Lung microvascular endothelial cell (primary cell): ENCODE measurements at places on chromosomes 11 and 22.

DNA sequence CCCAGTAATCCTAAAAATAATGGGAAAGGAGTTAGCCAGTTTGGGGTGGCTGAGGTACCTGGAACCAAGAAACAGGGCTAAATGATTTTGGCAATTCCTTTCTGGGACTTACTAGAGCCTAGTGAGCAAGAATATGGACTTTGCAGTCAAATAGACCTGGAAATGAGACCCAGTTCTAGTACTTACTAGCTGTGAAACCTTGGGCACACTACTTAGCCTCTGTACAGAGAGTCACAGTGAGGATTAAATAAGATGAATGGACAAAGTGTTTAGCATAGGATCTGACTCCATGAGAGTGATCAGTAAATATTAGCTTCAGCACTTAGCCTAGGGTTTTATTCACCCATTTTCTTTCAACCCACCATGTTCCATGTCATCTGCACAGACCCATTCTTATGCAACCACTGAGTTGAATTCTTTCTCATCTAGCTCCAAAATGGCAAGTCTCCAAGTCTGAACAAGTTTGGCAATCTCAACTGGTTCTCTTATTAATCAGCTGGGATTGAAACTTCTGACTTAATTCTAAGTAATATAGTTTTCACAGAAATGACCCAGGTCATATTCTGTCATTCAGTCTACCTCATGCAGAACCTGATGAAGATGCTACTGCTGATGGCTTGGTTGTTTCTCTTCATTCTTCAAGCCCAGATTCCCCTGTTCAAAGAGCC, 15.0 kb upstream of the SORL1 start:
- DNase-seq = no peak

GRCh38 chr11:44737245-44738085, 10.7 kb downstream of the TSPAN18 start:
- DNase-seq = no peak

- DNase-seq = no peak
Measured at GRCh38 chr11:85893395-85893794, 38.2 kb downstream of the CCDC83 start.

- no peak for DNase-seq
Measured at GRCh38 chr11:86765203-86765602, 35.1 kb upstream of the PRSS23 start.

- DNase-seq = no peak
Measured at GRCh38 chr22:25701056-25701780, 40.8 kb upstream of the MYO18B start.

DNA sequence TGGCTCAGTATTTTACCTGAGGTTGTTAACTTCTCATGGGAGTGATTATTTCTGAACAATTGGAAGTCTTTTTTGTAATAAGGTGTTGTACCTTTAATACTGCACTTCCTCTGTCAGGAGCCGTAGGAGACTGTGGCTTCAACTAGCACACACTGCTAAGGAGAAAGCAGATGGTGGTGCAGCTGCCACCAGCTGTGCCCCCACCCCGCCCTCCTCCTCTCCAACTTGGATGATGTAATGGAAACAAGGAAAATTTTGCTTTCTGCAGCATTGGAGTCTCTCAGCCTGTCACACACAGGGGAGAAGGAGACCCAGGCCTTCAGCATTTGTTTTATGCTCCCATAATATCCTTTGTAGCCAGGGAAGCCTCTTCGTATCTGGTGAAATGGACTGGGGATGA, 91.2 kb downstream of the TEAD1 start:
- no peak for DNase-seq

DNA sequence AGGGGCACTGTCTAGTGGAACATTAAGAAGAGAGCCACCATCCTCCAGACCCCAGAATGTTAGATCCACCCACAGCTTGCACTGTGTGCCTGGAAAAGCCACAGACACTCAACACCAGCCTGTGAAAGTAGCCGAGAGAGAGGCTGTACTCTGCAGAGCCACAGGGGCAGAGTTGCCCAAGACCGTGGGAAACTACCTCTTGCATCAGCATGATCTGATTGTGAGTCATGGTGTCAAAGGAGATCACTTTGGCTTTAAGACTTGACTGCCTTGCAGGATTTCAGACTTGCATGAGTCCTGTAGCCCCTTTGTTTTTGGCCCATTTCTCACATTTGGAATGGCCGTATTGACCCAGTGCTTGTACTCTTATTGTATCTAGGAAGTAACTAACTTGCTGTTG, 115.9 kb upstream of the CCDC179 start:
- DNase-seq = no peak

GRCh38 chr22:38845004-38845740, 1.3 kb upstream of the NPTXR start:
- DNase-seq = no peak

DNA sequence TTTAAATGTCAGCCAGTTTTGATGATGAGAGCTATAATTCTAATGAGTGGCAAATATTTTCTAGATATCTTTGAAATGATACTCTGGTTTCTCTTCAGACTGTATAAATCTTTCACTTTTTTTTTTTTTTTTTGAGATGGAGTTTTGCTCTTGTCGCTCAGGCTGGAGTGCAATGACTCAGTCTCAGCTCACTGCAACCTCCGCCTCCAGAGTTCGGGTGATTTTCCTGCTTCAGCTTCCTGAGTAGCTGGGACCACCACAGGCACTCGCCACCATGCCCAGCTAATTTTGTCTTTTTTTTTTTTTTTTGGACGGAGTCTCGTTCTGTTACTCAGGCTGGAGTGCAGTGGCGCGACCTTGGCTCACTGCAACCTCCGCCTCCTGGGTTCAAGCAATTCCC, 113.6 kb downstream of the TEAD1 start:
- DNase-seq = peak; percentile 91

DNA sequence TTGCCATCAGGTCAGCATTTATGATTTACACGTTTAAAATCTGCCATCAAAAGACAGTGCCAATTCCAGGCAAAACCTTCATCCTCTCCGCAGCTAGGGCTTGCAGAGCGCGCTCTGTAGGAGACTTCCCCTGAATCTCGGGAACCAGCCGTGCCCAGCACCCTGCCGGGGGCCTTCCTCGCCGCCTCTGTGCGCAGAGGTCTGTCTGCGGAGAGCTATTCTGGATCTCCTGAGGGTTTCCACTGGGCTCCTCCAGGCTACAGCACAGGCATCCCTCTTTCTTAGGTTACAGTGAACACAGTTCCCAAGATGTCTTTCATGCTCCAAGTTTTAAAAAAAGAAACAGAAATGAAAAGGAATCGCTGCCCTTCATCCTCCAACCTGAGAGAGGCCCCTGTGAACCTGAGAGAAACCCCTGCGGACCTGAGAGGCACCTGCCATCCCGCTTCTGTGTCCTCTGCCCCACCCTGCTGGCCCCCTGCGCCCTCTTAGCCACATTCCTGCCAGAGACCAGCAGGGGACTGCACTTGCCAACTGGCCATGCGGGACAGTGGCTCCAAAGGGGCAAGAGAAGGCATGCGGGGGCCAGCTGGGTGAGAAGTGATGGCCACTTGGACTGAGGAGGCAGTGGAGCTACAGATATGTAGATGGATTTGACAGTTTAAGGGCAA, 16.1 kb downstream of the TP53AIP1 start:
- DNase-seq = no peak

- DNase-seq = no peak
Measured at GRCh38 chr11:71212871-71213559, 39.4 kb downstream of the SHANK2 start.

DNA sequence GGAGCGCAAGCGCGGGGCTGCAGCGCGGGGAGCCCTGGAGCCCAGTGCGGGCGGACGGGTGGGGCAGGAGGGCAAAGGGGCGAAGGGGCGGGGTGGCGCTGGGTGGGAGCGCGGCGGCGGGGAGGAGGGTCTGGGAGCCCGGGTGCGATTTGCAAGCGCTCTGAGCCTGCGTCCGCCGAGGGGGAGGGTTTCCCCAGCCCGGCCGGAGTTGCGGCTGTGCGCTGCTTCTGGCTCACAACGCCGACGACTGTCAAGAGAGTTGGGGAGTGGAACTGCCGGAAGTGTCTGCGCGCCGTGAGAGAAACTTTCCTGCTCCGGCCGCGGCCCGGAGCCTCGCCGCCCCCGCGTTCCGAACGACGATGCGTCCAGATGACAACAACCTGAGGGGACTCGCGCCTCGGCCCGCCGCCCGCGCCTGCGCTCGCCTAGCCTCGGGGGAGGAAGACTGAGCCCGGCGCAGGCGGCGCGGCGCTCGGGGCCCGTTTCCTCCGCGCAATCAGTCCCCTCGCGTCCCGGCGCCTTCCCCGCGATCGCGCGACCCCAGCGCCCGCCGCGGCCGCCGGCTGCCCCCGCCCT, at the start of gene ARHGAP42:
Gene ARHGAP42 (plus strand): TSS at position 235 of the 576 bp plus-strand sequence. CDS start 391 bp downstream, outside the sequence.
- peak; percentile 66 for DNase-seq

GRCh38 chr11:76630600-76631281, 39.8 kb downstream of the LRRC32 start:
- no peak for DNase-seq

GRCh38 chr11:79834015-79834414, 393.2 kb upstream of the TENM4 start:
- no peak for DNase-seq

- no peak for DNase-seq
Measured at GRCh38 chr11:30740091-30740490, 153.9 kb upstream of the MPPED2 start.

- no peak for DNase-seq
Measured at GRCh38 chr11:79276736-79277325, 164.0 kb downstream of the TENM4 start.

GRCh38 chr22:20258584-20259326, 9.4 kb downstream of the RTN4R start:
- DNase-seq = no peak

DNA sequence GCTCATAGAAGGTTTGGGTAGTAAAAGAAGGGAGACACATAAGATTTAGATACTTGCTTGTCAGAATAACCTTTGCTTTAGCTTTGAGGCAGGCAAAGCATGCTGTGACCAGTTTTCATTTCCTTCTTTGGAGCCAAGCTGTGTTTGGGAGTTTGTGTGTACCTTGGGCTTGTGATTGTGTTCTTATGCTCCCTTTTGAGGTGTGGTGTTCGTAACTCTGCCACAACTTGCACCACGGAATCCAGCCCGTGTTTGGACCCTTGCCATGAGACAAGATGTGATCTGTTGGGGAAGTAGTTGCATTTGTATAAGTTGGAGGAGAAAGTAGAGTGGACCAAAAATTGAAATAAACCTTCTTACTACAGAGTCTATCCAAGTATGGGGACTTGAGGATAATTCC, 34.0 kb downstream of the BMAL1 start:
- DNase-seq = no peak
